ENCODE measurements at places on chromosomes 1 and 21. TPM values are rescaled to one million over a fixed set of nuclear protein-coding genes. Genes with fewer than 3 reads are reported as not detected.

ANKRD34A gene
- total RNA-seq, result not detected

TBX19 gene
- 2.9 TPM for total RNA-seq

OR2T35 gene
- total RNA-seq, result not detected

LRRN2 gene
- total RNA-seq, result 7.6 TPM

HMCN1 gene
- total RNA-seq, result 2.1 TPM

RIMS3 gene
- 3.2 TPM for total RNA-seq

KCNK2 gene
- not detected for total RNA-seq

MMP23B gene
- total RNA-seq, result 4.9 TPM

KRTAP20-3 gene
- not detected for total RNA-seq

OR2AK2 gene
- total RNA-seq, result not detected

AMPD1 gene
- total RNA-seq, result 0.07 TPM

SLC44A5 gene
- 3.7 TPM for total RNA-seq

KLHDC8A gene
- 16.5 TPM for total RNA-seq

DNA sequence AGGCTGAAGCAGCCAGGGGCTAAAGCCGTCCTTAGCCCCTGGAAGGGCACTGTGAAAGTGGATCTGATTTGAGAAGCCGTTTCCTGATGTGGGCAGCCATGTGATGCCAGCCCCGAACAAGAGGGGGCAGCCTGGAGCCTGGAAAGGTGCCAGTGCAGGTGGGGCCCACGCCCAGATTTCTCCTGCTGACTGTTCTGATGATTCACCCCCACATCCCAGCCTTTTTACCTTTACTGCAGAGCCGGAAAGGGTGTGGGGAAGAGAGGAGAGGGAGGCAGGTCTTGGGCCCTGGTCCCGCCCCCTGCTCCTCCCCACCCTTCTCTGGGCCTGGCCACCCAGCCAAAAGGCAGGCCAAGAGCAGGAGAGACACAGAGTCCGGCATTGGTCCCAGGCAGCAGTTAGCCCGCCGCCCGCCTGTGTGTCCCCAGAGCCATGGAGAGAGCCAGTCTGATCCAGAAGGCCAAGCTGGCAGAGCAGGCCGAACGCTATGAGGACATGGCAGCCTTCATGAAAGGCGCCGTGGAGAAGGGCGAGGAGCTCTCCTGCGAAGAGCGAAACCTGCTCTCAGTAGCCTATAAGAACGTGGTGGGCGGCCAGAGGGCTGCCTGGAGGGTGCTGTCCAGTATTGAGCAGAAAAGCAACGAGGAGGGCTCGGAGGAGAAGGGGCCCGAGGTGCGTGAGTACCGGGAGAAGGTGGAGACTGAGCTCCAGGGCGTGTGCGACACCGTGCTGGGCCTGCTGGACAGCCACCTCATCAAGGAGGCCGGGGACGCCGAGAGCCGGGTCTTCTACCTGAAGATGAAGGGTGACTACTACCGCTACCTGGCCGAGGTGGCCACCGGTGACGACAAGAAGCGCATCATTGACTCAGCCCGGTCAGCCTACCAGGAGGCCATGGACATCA lies at the start of gene SFN:
Gene SFN (plus strand): TSS at position 369 of the 904 bp plus-strand sequence. CDS start 64 bp downstream, at position 433.
- peak; percentile 80 for DNase-seq

- DNase-seq, result no peak
Observed at GRCh38 chr21:45559216-45560105, 17.2 kb upstream of the SLC19A1 start.

DNA sequence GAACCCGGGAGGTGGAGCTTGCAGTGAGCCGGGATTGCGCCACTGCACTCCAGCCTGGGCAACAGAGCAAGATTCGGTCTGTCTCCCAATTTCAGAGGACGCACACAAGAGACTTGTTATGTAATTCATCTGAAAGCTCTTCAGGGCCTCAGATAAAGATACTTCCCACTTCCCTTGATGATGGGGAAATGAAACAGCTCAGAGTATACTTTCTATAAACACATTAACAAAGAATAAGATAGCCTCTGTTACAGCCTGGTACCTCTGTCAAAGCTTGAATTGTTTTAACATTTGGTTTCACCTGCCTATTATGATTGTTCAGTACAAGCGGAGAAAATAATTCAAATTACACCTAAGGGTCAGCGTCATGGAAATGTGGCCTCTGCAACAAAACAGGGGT lies 622.9 kb upstream of the ADGRL4 start:
- no peak for DNase-seq

GRCh38 chr1:2427976-2428375 lies 15.6 kb upstream of the PEX10 start:
- DNase-seq, result no peak

GRCh38 chr1:162663589-162664106 lies 31.4 kb downstream of the DDR2 start:
- DNase-seq, result no peak

- no peak for DNase-seq
Observed at GRCh38 chr1:115764541-115764940, 4.0 kb downstream of the CASQ2 start.

- no peak for DNase-seq
Observed at GRCh38 chr1:105437847-105438246, 1618.6 kb upstream of the PRMT6 start.

DNA sequence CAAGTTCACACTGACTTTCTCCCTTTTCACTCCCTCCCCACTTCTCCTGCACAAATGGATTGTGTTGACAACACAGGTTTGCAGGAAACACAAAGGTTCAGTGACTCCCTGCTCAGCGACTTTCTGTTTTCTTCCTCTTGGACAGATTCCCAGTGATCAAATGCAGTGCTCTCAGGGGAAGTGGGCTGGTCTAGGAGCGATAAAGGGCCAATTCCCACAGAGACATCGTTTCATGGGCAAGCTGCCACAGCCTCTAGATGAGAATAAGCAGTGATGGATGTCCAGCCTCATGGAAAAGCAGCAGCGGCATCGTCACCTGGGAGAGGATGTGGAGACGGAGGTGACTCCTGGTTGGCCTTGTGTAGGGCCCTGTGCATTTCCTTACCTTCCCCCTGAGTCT lies 30.6 kb downstream of the FYB2 start:
- DNase-seq, result no peak

DNA sequence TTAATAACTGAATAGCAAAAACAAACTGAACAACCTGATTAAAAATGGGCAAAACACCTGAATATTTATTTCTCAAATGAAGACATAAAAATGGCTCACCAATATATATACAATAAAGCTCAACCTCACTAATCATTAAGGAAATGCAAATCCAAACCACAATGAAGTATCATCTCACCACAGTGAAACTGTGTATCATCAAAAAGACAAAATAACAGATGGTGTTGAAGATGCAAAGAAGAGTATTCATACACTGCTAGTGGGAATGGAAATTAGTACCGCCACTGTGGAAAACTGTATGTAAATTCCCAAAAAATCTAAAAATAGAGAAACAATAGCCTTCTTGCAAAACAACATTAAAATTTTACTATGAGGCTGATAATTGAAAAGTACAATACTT lies 1660.1 kb upstream of the B3GALT2 start:
- no peak for DNase-seq

- DNase-seq, result peak; percentile 89
Observed at GRCh38 chr1:156123356-156124196, 9.1 kb downstream of the LMNA start.

GRCh38 chr1:111736548-111737215 lies 2.5 kb downstream of the INKA2 start:
- no peak for DNase-seq

GRCh38 chr1:181676269-181676668 lies 193.0 kb downstream of the CACNA1E start:
- no peak for DNase-seq

GRCh38 chr1:164703463-164703862 lies 144.5 kb downstream of the PBX1 start:
- DNase-seq, result no peak

DNA sequence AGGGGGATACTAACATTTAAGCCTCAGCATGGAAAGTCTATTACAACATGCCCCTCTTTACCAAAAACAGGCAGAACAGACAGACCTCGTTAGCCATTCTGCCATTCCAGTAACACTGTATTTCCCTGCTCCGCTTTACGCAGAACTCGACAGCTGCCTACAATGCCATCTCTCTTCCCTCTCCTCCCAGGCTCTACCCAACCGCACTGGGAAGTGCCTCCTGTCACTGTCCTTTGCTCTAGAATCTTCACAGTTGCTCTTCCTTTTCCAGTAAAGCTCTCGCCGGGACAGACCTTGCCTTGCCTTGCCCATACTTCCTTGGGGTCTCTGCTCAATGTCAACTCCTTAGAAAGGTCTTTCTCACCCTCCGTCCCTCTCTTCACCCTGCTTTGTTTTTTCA lies 22.8 kb downstream of the COA6 start:
- DNase-seq, result no peak

DNA sequence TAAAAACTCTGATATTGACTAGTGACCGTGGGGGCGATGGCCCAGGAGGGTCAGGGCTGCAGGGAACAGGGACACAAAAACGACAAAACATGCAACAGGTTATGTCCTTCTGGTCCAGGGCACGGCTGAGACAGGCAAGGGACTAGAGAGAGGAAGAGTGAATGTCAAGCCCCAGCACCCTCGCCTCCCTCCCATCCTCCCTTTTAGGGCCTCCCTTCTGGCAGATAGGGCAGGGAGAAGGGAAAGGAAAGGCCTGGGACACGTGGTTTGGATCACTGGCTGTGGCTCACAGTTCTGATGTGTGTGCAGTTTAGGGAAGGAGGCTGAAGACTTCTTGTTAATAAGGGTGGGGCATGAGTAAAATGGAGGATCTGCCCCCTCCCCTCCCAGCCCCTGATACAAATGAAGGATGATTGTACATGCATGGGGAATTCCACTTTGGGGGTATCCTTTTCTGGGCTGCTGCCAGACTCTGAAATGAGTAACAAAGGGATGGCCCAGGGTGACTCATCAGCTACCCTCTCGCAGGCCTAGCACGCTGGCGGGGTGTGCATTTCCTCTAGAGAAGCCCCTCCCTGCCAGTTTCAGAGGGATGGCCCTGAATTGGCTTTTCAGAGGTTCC lies 14.2 kb downstream of the CAPN2 start:
- DNase-seq, result no peak

DNA sequence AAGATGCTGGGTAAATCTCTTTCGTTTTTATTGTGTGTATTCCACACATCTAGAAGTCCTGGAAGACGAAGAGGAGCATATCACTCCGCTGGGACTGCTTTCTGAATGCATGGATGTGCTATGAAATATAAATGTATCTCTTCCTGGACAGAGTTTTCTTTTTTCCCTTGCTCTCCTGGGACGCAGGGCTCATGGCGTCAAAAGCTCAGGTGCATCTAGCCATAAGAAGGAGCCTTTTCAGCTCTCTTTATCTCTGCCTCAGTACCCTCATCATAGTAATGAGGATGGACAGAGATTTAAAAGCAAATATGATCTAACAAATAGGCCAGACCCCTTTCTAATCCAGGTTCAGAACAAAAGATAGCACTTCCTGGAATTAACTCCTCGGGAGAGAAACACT lies 27.5 kb upstream of the CASQ2 start:
- DNase-seq, result no peak

GRCh38 chr1:9143250-9143649 lies 14.3 kb upstream of the GPR157 start:
- no peak for DNase-seq

GRCh38 chr1:185068341-185068740 lies 23.0 kb downstream of the RNF2 start:
- no peak for DNase-seq

GRCh38 chr1:210900079-210900478 lies 233.9 kb downstream of the KCNH1 start:
- no peak for DNase-seq

DNA sequence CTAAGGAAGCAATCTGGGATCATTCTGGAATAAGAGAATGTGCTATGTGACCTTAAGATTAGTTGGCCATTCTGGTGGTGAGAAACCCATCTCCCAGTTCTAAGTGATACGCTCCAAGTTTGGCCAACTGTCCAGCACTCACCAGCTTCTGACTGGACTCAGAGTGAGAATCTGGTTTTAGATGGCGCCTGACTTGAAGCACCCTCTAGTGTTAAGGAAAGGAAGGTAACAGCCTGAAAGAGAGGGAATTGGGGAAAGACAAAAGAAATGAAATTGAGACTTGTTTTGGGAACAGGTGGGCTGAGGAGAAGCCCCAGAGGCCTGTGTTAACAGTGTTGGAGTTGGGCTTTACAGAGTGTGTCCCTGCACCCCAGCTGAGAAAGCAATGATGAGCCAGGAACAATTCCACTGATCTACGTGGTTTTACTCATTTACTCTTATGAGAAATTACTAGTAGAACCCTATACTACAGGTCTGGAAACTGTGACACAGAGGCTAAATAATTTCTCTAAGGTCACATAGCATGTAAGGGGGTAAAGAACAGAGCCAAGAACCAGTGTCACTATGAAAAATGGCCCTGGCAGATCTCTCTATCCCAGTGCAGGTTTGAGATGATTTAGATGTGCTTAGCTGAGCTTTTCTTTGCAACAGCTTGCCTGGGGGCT lies 9.3 kb upstream of the FCAMR start:
- DNase-seq, result no peak

GRCh38 chr1:94411237-94411636 lies 7.0 kb upstream of the ABCD3 start:
- DNase-seq, result no peak

DNA sequence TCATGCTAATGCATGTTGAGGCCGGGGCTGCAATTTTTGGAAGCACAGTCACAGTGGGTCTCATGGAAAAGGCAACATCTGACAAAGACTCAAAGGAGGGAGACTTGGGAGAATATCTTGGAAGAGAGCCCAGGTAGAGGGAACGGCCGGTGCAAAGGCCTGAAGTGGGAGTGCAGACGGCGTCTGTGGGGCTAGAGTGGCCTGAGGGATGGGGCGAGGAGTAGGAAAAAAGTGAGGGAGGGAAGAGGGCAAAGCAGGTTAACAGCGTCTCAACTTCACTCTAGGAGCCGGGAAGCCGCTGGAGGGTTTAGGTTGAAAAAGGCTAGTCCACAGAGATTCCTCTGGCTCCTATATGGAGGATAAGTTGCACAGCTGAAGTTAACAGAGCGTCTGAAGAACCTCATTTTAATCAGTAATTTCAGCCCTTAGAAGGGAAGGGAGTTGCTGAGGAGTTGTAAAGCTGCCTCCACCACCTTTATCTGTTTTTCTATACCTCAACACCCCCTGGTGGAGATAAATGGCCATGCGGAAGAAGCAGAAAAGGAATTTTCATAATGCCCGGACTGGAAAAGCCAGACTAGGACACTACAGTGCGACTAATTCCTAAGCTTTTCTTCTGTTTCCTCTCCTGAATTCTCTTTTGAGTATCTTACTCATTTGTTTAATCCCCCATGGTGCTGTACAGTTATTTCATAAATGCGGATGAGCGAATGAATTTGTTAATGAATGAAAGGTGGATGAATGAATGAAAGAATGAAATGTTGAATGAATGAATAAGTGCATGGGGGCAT lies 78.7 kb upstream of the ZNF281 start:
- DNase-seq, result peak; percentile 56

Measured in kidney epithelial cell (primary cell).